NCI-H2081 treated with DMSO at 0.1 percent for 48 hours (cell line): ENCODE measurements at places on chromosomes 6 and 20.

DNA sequence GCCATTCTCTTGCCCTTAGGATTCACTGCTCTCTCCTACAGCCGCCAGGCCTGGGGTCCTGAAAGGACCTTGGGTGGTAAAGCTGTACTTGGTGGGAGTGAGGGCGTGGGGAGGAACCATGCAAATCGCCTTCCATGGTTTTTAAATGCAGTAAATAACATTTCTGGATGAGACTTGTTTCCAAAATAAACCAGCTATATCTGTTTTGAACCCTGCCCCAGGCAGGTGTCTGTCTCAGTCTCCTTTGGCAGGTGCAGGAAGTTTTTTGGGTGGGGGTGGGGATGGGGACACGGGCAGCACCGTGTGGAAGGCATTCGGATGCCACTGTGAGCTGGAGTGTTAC lies 14.3 kb downstream of the ITPA start:
- DNase-seq: peak; percentile 32

DNA sequence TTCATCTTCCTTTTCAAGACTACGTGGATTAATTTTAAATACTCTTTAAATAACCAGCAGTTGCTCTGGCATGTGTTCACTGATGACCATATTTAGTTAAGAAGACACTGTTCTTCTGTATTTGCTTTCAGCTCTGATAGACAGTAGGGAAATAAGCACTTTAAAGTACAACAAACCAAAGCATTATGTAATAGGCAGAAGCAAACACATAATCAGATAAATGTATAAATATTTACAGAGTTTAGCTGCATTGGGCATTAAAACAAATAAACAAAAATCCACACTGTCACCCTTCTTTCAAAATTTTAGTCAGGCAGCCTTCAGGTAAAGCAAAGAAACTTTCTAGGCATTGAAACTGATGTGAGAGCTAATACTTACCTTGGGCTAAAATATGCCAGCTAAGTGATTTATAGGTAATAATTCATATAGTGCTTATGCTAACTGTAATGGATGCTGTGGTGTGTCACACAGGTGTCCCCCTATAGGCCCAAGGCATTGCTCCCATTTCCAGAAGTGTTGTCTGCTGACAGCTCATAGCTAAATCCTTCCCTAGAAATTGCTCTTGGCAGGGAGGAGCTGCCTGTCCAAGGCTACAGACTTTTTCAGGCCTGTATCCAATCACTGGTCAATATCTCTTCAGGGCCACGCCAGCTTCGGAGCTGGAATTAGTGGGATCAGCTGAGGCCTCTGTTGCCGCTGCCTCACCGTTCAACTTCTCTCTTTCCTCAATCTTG lies 111.5 kb upstream of the CITED2 start:
- DNase-seq: no peak

GRCh38 chr6:107592806-107593205 lies 102.9 kb downstream of the SOBP start:
- no peak for DNase-seq

- DNase-seq: no peak
Observed at GRCh38 chr6:16633465-16633864, 127.8 kb downstream of the ATXN1 start.

DNA sequence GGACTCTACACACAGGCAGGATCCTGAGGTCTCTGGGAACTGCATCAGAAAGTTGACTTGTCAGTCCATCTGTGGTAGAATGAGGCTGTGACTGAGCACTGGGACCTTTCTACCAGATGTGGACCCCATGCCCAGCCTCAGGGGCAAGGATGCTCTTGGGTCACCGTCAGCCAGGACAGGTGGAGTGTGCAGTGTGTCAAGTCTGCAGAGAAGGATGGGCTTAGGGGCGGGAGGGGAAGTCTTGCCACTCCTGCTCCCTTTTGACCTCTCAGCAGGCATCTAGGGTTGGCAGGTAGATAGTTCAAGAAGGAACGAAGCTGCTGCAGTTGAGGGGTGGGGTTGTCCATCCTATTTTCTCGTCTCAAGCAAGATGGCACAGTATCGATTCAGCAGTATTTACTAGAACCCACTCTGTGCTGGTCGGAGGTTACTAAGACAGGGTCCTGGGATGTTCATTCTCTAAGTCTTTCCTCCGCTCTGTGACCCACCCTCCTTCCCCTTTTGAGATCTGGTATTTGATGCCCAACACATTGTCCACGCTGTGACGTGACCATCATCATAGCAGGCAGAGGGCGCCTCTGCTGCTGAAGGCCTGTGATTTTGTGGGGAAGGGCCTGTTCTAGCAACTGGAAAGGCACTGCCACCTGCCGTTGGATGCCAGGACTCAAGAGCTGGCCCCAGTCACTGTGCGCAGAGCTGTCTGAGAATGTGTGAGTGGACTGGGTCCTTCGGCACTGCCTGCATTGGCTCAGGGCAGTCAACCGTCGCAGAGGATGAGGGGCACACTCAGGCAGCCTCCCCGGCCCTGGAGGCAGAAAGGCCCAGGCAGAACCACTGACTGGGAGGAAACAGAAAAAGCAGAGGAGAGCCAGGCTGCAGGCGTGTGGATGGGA lies 23.2 kb downstream of the RBCK1 start:
- peak; percentile 21 for DNase-seq
